ENCODE measurements at places on chromosomes 7 and 10.

DNA sequence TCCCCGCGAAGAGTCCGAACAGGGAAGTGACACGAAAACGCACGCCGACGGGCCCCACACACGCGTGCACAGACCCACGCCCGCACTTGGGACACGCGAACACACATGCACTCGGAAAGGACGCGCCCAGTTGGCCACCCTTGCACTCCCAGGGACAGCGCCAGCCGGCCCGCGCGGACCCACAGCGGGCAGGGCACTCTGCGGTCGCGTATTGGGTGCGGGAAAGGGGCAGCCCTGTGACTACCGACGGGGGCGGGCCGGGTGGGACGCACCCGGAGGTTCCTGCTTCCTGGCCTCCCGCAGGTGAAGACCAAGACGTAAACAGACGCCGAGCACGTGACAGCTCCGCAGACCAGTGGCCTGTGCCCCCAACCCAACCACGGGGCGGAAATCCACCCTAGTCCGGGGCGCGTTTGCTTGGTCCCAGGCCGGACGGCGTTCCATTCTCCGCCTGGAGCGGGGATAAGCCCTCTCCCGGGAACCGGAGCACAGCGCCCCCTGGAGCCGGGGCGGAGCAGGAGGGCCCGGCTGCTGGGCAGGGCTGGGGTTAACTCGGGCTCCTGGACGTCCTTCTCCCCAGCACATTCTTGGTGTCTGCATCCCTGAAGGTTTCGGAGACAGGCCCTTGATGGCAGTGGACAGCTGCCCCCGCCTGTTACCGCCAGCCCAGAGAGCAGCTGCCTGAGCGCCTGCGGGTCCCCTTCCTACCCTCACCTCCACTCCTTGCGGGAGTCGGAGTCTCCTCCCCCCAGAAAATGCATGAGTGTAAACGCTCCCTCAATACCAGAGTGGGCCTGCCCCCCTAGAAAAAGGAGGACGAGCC lies 2.0 kb upstream of the LZTS2 start:
- peak; percentile 55 for DNase-seq

GRCh38 chr10:36412942-36413341 lies 712.5 kb upstream of the ANKRD30A start:
- no peak for DNase-seq

DNA sequence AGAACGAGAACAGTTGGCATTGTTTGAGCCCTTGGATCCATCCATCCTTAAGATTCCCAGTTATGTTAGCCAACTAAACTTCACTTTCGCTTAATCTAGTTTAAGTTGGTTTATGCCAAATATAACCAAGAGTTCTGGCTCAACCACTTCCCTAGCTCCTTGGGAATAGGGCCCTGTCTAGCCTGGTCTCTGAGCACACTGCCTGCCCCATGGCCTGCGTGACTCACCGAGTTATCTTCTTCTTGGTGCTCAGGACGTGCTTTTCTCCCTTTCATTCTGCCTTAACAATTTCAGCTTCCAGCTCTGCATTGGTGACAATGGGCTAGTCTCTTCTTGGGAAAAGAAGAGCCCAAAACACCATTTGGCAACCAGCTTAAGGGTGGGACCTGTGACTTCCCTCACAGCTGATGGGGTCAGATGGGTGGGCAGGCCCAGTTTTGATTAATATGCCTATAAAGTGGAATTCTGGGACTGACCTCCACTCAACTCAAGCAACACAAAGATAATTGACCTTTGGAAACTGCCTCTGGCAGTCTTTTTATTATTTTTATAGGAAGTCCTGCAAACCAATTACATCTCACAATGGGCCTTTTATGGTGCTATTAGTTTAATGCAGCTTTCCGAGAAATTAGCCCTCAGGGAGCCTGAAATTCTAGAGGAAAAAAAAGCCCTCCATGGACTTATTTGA lies 126.4 kb downstream of the CFAP58 start:
- no peak for DNase-seq

DNA sequence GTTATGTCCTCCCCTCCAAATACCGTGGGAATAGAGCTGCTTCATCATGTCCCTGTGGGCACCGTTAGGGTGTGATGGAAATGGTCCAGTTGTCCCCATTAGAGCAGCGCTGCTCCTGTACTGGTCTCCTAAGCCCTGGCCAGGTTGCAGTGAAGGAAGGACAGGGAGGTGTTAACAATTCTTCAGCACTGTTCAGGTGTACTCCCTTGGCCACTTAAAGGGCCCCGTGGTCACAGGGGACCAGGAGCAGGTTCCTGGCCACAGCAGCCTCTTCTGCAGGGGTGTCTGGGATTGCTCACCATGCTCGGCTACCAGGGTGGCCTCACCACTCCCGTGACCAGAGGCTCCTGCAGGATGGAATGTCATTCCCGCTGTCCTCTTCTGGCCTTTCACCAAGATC lies 65.8 kb downstream of the MINDY4 start:
- no peak for DNase-seq

DNA sequence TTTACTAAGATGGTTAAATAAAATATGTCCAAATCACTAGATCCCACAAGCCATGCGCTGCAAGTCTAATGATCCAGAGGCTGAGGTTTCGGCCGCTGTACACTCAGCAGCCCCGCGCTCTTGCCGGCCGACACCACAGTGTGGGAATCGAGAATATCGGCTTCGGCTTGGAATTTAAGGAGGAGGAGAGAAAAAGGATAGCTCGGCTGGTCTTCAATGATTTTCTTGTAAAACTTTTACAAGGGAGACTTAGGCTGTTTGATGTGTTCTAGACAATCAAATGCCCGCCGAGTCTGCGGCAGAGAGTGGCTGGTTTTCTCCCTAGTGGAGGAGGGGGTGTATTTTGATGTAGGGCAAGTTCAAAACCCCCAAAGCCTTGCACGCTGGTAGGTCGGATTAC lies 118.2 kb upstream of the TCF7L2 start:
- no peak for DNase-seq

- no peak for DNase-seq
Observed at GRCh38 chr10:124962421-124962820, 20.5 kb downstream of the ZRANB1 start.

DNA sequence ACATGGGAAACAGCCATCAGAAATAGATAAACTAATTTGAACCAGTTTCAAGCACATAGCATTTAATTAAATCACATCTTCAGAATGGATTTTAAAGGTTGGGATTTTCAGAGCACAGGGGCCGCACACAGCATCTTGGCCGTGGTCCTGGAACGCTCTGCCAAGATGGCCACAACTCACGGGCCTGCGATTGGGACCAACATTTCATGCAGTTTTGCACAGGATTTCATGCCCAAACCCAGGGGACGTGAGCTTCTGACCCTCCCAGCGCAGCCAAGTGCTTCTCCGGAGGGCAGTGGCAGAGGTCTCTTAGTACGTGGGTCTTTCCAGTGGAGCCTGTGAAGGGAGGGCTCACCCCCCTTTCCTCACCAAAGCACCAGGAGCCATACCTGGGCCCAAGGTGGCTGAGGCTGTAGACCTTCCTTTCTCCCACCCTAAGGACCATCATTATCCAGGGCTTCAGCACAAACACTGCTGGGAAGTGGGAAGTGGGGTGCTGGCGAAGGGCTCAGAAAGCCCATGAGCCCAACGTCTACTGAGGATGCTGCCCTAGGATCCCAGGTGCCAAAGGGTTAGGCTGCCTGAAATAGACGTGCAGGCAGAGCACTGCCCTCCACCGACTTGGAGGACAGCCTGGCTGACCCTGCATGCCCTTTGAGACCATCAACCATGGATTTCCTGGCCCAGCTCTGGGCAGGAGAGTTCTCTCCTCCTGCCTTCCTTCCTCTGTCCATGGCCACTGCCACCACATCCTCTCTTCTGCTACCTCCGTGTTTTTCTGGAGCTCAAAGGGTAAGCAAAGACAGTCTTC lies 611.2 kb upstream of the MGMT start:
- DNase-seq = no peak

DNA sequence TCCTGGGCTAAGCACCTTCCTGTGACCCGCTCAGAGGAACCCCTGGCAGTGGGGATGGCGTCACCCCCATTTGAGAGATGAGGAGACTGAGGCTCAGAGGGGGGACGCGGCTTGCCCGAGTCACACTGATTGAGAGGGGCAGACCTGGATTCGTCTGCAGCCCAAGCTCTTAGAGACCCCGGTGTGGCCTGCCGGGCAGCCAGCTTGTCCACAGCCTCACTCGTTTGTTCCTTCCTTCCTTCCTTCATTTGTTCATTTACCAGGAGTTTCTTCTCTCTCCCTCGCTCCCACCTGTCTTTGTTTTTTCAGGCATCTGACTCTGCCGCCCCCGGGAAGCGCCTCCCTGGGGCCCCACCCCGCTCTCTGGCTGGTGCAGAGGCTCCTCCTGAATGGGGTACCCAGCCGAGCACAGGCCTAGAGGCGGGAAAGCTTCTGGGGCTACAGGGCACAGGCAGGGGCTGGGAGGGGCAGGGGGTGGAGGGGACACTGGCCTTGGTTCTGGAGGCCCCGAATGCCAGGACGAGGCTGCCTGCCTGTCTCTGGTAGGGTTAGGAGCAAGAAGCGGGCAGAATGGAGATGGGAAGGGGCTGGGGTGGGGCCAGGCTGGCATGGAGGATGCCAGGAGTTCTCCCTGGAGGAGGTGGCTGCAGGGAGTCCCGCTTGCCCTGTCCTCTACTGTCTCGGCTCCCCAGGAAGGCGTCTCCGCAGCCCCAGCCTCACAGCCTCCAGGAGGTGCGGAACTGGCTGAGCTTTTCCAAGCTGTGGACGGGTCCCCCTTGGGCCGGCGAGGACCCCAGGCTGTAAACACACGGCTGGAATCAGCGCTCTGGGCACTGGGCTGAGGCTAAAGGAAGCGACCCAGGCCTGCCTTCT lies 91.6 kb downstream of the UNCX start:
- DNase-seq = no peak

- no peak for DNase-seq
Observed at GRCh38 chr10:123451618-123452245, 214.4 kb upstream of the GPR26 start.

GRCh38 chr10:110056822-110057221 lies 49.0 kb downstream of the ADD3 start:
- no peak for DNase-seq

- no peak for DNase-seq
Observed at GRCh38 chr10:104437226-104437625, 83.6 kb downstream of the CFAP58 start.

GRCh38 chr10:16809074-16809718 lies 8.0 kb downstream of the RSU1 start:
- DNase-seq = peak; percentile 39

DNA sequence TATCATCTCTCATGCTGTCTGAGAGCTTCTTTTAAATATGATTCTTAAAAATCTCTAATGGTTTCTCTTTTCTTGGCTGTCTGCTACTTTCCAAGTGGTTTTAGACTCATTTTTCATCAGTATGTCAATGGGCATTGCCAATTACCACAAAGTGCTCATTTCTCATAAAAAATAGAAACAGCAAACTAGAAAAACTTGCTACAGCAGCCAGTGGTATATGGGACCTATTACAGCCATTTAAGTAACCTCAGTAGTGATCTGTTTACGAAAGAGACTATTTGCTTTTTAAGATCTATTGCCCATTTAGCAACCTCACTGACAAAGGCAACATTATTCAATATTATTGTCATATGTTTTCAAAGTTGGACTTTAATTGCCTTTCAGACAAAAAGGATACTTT lies 207.1 kb upstream of the RHOBTB1 start:
- DNase-seq = no peak

DNA sequence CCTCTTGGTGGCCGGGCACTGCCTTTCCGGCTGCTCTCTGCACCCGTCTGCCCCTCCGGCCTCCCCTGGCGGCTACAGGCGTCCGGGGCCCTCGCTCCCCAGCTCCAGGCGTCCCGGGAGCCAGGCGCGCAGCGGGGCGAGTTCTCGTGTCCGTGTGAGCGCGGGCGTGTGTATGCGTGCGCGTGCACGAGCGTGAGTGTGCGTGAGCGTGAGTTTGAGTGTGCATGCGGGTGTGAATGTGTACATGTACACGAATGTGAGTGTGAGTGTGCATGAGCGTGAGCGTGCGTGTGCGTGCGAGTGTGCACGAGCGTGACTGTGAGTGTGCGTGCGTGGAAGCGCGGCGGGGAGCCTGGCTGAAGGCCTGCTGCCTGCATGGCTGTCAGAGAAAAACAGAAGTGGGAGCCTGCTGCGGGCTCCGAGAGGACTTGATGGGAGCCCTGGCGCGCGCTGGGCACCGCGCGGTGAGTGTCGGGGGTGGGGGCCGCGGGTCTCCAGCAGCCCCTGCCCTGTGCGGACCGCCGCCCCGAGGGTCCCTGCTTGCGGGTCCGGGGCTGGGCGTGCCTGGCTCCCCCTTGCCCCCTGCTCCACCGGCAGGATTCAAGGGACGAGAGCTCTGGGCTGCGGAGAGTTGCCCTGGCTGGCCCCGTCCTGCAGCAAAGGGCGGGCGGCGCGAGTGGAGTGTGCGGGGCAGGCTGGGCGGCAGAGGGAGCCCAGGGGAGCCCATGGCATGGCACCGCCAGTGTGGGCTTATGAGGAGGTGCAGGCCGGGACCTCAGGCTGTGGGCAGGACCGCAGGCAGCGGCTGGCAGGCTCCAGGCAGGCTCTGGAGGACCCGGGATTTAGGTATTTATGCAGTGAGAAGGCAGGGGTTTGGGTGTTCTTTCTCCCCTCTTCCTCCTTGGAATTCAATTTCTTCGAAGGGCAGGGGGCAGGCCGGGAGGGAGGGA lies 75.8 kb upstream of the EN2 start:
- no peak for DNase-seq

DNA sequence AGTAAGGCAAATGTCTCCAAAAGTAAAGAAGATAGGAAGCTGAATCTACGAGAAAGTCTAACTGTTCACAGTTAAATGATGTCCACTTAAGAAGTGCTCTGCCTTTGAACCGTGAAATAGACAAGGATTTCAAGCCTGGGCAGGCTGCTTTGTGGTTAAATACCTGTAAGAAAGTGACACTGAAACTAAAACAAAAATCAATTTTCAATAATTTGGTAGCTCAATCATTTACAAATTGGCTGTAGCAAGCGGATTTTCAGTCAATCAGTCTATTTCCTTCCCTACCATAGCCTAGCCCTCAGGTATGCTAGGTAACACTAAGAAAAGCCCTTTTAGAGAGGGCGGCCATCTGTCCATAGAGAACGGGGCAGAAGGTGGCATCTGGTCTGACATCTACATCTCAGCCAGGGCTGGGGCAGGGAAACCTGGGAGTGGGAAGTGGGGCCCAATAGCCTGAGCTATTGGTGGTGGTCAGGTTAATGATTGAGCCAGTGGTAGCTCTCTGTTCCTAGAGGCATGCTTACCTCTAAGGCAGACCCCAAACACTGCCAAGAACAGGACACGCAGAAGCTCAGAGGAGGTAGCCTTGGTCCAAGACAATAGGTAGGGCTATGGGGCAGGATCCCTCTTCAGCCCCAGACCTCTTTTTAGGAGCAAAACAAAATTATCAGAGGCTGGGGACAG lies 223.2 kb downstream of the CCSER2 start:
- DNase-seq = no peak

DNA sequence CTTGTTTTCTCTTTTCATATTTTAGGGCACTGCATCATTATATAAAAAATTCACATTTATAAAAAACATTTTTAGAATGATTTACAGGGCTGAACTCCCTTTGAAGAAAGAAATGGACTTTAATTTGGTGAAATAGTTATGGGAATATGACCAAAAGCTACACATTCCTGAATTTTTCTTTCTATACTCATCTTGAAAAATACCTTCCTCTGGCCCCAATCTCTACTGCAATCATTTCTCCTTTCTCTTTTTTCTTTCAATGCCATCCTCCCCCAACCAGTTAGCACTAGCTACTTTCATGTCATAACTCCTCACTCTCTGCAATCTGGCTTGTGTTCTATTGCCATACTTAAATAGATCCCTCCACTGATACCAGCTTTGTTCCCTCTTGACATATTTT lies 6.2 kb downstream of the WNT8B start:
- no peak for DNase-seq

GRCh38 chr10:72081210-72081609 lies 7.1 kb downstream of the SPOCK2 start:
- DNase-seq = no peak

Measured in stimulated activated CD4-positive, alpha-beta T cell treated with anti-CD3 and anti-CD28 coated beads, Interleukin-1b, Interleukin-23, amount 100 ng/mL, for 4 hours (primary cell).